ENCODE measurements at places on chromosomes 13 and 19. TPM values are rescaled to one million over a fixed set of nuclear protein-coding genes. Genes with fewer than 3 reads are reported as not detected.

DNA sequence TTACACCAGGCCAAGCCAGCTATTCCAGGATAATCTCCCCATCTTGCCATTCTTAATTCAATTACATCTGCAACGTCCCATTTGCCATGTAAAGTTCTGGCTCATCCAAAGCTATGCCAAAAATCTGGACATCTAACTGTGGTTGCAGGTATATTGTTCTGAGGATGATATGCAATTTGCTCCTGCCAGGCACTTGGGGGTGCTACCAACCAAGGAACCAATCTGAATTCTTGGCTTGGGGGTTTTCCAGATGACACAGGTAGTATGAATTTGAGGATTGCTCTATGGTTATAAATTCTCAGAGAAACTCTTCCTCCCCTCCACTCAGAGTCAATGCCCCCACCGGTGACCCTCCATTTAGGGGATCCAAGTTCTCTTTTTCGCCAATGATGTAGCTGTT, 33.0 kb downstream of the CRYL1 start:
- peak; percentile 40 for DNase-seq

DNA sequence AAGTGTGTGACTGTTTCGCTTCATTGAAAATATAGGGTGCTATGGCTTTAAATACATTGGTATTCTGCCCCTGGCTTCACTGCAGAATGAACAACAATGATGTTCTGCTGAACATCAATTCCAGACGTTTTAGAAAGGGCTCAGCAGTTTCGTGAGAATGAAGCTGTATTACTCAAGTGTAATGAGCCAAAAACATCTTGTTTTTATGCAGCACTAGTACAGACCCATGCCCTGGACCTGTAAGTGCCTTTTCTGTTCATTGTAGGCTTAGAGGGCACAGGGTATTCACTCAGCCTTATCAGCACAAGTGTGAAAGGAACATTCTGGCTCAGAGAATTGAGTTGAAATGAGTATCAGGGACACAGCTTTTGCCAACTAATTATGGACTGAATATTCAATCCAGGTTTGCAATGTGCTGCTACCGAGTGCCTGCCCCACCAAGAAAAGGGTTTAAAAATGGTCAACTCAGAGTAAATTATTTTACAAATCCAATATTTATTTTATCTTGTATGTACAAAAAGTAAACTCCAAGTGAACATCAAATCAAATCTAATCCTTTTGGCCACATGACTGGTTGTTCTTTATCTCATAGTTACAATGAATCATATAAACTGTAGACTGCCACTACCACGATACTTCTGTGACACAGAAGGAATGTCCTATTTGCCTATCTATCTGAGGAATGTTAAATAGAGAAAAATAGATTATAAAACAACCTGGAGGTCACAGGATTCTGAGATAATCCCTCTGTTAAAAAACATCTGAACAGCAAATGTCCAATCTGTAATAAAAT, 362.8 kb downstream of the NALCN start:
- DNase-seq = peak; percentile 6

DNA sequence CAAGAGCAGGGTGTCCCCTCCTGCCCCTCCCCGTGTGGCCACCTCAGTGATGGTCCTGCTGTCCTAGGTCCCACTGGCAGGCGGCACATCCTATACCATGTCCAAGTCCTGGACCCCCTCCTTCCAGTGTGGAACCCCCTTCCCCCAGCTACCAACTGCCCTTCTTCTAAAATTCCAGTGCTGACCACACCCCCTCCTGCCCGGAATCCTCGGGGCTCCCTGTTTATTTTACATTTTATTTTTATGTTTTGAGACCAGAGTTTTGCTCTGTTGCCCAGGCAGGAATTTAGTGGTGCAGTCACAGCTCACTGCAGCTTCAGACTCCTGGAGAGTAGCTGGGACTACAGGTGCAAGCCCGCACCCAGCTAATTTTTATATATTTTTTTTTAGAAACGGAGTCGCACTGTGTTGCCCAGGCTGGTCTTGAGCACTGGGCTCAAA, 945 bp upstream of the CPAMD8 start:
- no peak for DNase-seq

DNA sequence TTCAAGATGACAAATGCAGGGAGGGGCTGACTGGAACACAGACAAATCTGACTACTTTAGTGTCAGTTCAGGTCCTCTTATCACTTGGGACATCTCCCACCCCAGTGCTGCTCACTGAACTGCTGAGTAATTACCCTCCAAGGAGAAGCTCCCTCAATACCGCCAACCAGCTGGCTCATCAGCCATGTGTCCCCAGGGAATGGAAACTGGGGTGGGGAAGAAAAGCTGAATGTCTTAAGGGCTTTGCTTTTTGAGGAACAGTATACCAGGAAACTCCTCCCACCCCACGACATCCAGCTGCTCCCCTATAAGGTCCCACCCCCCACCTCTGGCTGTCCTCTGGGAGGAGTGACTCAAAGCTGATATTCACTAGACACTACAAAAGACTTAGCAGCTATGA, 2.0 kb downstream of the ZNF823 start:
- peak; percentile 7 for DNase-seq

DNA sequence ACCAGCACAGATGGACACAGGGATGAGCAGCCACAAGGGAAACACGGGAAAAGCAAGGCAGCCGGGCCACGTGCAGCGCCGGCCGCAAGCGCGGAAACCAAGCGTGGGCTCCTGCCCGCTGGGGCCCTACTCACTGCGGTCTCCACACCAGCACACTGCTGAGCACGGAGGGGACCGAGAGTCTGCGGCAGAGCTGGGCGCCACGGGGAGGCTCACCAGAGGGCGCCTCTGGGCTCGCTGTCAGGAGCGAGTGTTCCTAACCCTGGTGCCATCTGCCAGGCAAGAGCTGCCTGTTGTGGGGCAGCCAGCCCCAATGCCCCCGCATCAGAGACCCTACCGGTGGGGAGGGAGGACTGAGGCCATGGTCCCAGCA, 26.5 kb downstream of the MPND start:
- DNase-seq = no peak

GRCh38 chr13:24459726-24460125, 52.9 kb downstream of the PARP4 start:
- no peak for DNase-seq

Gene INSR
- total RNA-seq = 19.8 TPM

DNA sequence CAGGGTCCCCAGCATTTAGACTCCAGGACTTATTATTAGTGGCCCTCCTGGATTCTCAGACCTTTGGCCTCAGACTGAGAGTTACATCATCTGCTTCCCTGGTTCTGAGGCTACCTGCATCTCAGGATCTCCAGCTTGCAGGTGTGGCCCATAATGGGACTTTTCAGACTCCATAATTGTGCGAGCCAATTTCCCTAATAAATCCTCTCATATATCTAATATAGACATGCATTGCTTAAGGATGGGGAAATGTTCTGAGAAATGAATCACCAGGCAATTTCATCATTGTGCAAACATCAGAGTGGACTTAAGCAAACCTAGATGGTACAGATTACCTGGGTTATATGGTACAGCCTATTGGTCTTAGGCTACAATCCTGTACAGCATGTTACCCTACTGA, 116.5 kb upstream of the FBXL3 start:
- DNase-seq = peak; percentile 56

- peak; percentile 40 for DNase-seq
These were observed 80.5 kb downstream of the GPR12 start for GRCh38 chr13:26680123-26680450.

GRCh38 chr19:41323430-41324125, 13.6 kb downstream of the CCDC97 start:
- peak; percentile 71 for DNase-seq

- no peak for DNase-seq
These were observed 1109.0 kb downstream of the EFNB2 start for GRCh38 chr13:105426441-105426840.

Gene ZNF99
- total RNA-seq = under 0.01 TPM

- no peak for DNase-seq
These were observed 13.5 kb downstream of the PPP1R13L start for GRCh38 chr19:45391346-45391745.

DNA sequence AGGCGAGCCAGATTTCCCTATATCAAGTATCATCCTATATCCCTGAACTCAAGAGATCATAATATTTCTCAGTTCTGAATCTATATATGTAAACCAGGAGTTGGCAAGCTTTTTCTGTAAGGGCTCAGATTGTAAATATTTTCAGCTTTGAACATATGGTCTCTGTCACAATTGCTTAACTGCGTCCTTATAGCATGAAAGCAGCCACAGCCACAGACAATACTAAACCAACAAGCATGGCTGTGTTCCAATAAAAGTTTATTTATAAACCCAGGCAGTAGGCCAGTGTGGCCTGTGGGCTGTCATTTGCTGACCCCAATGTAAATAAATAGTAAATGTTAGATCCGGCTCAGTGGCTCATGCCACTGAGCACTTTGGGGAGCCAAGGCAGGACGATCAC, 12.2 kb upstream of the MYH14 start:
- peak; percentile 15 for DNase-seq

Gene ZNF320
- total RNA-seq = 38.1 TPM

- peak; percentile 30 for DNase-seq
These were observed 13.9 kb upstream of the HS6ST3 start for GRCh38 chr13:96075953-96076543.

DNA sequence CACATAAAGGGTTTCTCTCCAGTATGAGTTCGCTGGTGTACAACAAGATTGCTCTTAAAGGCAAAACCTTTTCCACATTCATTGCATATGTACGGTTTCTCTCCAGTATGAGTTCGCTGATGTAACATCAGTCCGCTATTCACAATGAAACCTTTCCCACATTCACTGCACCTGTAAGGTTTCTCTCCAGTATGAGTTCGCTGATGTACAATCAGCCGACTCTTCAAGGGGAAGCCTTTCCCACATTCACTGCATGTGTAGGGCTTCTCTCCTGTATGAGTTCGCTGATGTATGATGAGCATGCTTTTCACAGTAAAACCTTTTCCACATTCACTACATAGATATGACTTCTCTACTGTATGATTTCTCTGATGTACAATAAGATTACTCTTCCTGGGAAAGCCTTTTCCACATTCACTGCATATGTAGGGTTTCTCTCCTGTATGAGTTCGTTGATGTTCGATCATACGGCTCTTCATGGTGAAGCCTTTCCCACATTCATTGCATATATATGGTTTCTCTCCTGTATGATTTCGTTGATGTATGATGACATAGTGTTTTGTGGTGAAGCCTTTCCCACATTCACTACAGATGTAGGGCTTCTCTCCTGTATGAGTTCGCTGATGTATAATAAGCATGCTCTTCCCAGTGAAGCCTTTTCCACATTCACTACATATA, 6.0 kb upstream of the ZNF614 start:
- DNase-seq = no peak

DNA sequence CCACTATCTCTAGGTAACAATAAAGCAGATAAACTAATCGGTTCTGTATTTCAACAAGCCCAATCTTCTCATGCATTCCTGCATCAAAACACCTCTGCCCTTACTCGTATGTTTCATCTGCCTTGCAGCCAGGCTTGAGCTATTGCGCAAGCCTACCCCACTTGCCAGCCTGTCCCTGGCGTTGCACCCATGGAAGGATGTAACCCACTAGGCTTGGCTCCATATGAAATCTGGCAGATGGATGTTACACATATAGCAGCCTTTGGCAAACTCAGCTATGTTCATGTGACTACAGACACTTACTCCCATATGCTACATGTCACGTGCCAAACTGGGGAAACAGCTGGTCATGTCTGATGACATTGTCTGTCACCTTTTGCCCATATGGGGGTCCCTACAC, 11.9 kb upstream of the ZNF549 start:
- DNase-seq = no peak

Gene JSRP1
- not detected for total RNA-seq

Gene NLRP9
- not detected for total RNA-seq

DNA sequence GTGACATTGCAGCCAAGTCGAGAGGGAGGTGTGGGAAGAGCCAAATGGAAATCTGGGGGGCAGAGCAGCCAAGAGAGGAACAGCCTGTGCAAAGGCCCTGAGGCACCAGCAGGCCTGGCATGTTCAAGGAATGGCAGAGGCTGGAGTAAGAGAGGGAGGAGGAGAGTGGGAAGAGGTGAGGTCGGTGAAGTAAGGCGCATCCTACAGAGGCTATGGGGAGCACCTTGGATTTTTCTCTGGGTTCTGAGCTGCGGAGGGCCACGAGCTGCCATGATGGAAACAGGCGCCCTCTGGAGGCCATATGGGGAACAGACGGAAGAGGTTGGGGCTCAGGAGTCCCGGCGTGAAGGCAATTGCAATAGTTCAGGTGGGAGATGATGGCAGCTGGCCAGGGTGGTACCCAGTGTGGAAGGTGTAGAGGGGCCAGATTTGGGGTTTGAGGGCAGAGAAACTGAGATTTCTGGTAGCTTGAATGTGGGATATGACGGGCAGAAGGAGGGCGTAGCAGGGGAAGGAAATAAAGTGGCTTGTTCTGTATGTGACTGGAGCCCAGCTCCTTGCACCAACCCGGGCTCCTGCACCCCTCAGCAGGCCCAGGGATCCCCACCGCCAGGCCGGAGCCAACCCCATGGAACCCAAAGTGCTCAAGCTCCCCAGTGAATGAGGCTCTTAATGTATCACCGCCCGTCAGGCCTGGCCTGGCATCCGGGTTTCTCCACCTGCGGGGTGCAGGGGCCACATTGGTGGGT, 20.5 kb upstream of the STRN4 start:
- no peak for DNase-seq

- peak; percentile 66 for DNase-seq
These were observed 388.9 kb upstream of the DACH1 start for GRCh38 chr13:72255908-72256307.

- no peak for DNase-seq
These were observed 805 bp downstream of the ZNF784 start for GRCh38 chr19:55623561-55623960.

- no peak for DNase-seq
These were observed 18.0 kb downstream of the CSNK1A1L start for GRCh38 chr13:37087486-37087885.

DNA sequence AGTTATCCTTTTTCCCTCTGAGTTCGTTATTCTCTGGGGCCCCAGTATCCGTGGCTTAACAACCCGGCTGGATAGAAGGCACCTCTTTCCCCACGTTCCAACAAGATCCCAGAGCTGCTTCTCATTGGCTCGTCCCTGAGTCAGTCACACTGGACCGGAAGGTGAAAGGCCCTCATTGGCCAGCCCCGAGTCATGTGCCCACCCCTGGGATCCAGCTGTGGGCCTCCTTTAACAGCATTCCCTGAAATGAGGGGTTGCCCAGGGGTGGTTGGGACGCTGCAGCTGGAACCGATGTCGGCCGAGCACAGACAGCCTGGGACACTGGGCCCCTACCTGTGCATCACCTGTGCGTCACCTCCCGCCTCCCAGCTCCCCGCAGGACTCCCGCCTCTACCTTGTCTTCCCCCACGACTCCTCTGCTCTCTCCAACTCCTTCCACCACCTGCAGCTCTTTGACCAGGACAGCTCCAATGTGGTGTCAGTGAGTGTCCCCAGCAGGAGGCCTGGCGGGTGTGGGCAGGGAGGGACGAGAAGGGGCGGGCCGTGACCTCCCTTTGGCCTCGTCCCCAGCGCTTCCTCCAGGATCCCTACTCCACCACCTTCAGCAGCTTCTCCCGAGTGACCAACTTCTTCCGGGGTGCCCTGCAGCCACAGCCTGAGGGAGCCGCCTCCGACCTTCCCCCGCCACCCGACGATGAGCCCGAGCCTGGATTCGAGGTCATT, 4.3 kb downstream of the TBC1D17 start:
- DNase-seq = no peak

Gene ZNF497
- total RNA-seq = 0.17 TPM

Gene BORA
- 6.9 TPM for total RNA-seq

Gene TMEM38A
- total RNA-seq = 1.9 TPM

GRCh38 chr13:96860882-96861281, 133.4 kb downstream of the OXGR1 start:
- DNase-seq = no peak

Gene GMIP
- 15.8 TPM for total RNA-seq

Measured in renal cortical epithelial cell (primary cell).